Renal cortical epithelial cell (primary cell): ENCODE measurements at places on chromosomes 11 and 22.
A peak's percentile ranks its signal among the peaks of the same experiment; 100 is the strongest.

DNA sequence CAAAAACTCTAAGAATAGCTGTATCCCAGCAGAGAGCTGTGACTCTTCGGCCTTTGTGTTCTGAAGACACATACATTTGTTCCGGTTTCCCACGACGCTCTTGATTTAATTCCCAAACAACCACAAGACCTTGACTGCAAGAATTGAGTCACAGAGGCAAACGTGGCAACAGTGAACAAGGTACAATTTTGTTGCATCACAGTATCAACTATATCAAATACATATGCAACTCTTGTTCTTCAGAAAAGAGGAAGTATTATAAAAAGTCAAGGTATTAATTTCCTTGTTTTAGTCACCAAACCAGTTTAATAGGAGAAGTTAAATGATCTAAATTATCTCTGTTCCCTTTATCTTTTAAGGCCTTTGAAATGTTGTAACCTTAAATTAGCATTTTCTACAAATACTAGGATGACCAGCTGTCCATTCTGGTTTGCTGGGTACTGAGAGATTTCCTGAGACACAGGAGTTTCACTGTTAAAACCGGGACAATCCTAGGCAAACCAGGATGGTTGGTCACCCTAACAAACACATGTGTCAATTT lies 11.1 kb downstream of the HPS5 start:
- peak; percentile 38 for DNase-seq

- no peak for DNase-seq
Measured at GRCh38 chr11:1751999-1752906, 1.9 kb upstream of the IFITM10 start.

DNA sequence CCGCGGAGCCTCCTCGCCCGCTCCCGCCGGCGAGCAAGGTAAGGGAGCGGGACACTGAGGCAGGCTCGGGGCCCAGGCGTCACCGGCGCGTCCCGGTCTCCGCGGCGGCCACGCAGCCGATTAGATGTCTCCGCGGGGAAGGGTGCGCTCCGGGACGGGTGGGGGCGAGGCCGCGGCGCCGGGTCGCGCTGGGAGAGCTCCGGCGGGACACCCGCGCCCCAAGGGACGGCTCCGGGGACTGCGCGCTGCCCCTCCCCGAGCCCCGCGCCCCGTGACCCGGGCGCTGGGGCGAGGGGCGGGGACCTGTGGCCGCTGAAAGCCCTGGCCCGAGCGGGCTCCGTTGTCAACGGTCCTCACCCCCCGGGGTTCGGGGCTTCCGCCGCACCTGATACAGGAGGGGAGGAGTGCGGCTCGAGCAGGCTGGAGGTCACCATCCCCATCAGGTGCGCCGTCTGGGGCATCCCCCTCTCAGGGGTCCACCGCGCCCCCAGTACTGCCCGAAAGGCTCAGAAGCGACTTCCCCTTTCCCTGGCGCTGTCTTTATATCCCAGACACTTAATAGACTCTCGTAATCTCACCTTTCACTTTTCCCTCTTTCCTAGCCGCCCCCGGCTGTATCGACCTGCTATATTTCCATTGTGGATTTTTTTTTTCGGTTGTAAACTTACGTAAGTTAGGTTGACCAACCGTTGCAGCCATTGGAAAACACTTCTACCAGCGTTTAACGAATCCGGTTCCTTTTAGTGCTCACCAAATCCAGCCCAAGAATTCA lies 573 bp downstream of the PPFIA1 start:
- peak; percentile 57 for DNase-seq

- DNase-seq = no peak
Measured at GRCh38 chr11:67468456-67468758, 644 bp downstream of the TMEM134 start.

GRCh38 chr22:30611197-30611596 lies 4.2 kb downstream of the TCN2 start:
- no peak for DNase-seq

- DNase-seq = peak; percentile 28
Measured at GRCh38 chr11:121931748-121932352, 184.2 kb downstream of the BLID start.

GRCh38 chr22:39313258-39314001 lies 6.0 kb downstream of the RPL3 start:
- DNase-seq = no peak

- DNase-seq = no peak
Measured at GRCh38 chr11:45304992-45305335, 18.8 kb upstream of the SYT13 start.

- peak; percentile 46 for DNase-seq
Measured at GRCh38 chr22:25402501-25403283, 161.8 kb upstream of the GRK3 start.

DNA sequence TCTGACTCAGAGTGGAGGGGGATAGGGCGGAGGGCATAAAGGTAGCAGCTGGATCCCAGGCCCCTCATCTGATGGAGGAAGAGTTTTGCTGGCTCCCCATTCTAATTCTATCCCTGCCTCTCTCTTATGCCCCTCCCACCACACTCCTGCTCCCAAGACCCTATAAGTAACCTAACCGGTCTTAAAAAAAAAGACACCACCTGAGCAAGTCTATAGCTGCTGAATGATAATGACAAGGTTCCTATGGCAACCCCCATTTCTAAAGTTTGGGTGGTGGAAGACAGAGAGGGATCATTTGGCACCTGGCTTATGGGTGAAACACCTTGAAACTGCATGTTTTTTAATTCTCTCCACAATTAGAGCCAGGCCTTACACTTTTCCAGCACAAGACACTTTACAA lies 69.6 kb downstream of the LARGE1 start:
- no peak for DNase-seq

DNA sequence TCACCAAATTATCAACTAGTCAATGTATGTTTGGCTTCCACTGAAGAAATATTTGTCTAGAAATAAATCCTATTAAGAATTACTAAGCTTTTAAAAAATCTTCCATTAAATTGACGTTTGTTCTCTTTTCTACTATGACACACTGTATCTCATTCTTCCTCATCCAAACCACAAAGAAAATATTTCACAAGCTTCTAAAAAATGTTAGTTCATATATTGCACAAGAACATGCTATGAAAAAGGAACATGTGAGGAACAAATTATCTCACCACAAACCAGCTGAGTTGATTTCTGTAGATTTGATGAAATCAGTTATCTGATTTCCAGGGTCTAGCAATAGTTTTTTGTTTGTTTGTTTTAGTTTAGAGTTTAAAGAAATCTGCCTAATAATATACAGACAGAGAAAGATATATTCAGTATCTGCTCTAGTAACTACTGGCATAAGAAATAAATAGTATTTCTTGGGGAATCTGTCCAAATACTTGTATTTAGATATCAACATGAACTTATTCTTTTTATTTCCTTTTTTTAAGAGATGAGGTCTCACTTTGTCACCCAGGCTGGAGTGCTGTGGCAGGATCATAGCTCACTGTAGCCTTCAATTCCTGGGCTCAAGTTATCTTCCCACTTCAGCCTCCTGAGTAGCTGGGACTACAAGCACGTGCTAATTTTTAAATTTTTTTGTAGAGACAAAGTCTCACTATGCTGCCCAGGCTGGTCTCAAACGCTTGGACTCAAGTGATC lies 161.7 kb downstream of the ATG16L2 start:
- DNase-seq = peak; percentile 64

DNA sequence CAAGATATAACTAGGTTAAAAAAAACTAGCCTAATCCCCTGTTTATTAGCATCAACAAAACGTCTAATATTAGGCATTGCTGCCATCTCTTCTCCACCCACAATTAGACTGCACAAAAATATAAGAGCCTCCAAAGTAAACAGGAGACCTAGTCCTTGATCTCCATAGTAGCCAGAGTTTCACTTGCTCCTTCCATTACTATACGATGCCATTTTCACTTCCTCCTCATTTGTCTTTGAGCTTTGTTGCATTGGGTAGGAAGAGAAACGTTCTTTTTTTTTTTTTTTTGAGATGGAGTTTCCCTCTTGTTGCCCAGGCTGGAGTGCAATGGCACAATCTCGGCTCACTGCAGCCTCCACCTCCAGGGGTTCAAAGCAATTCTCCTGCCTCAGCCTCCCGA lies 42.3 kb upstream of the RDX start:
- DNase-seq = no peak

DNA sequence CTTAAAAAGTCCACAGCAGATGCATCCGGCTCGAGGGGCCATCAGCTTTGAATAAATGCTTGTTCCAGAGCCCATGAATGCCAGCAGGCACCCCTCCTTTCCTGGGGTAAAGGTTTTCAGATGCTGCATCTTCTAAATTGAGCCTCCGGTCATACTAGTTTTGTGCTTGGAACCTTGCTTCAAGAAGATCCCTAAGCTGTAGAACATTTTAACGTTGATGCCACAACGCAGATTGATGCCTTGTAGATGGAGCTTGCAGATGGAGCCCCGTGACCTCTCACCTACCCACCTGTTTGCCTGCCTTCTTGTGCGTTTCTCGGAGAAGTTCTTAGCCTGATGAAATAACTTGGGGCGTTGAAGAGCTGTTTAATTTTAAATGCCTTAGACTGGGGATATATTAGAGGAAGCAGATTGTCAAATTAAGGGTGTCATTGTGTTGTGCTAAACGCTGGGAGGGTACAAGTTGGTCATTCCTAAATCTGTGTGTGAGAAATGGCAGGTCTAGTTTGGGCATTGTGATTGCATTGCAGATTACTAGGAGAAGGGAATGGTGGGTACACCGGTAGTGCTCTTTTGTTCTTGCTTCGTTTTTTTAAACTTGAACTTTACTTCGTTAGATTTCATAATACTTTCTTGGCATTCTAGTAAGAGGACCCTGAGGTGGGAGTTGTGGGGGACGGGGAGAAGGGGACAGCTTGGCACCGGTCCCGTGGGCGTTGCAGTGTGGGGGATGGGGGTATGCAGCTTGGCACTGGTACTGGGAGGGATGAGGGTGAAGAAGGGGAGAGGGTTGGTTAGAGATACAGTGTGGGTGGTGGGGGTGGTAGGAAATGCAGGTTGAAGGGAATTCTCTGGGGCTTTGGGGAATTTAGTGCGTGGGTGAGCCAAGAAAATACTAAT lies 1.9 kb downstream of the NEAT1 start:
- DNase-seq = peak; percentile 18

- no peak for DNase-seq
Measured at GRCh38 chr11:129286813-129287212, 88.8 kb upstream of the BARX2 start.

GRCh38 chr22:27489178-27489675 lies 312.3 kb downstream of the MN1 start:
- DNase-seq = peak; percentile 9

- no peak for DNase-seq
Measured at GRCh38 chr22:50186181-50186714, 535 bp downstream of the TRABD start.

GRCh38 chr11:32136657-32137056 lies 45.8 kb downstream of the RCN1 start:
- no peak for DNase-seq

GRCh38 chr11:11857769-11858168 lies 16.0 kb downstream of the USP47 start:
- DNase-seq = no peak

GRCh38 chr11:117488996-117489952 lies 161.6 kb downstream of the CEP164 start:
- no peak for DNase-seq

- DNase-seq = no peak
Measured at GRCh38 chr22:50624347-50625130, 3.4 kb downstream of the ARSA start.

DNA sequence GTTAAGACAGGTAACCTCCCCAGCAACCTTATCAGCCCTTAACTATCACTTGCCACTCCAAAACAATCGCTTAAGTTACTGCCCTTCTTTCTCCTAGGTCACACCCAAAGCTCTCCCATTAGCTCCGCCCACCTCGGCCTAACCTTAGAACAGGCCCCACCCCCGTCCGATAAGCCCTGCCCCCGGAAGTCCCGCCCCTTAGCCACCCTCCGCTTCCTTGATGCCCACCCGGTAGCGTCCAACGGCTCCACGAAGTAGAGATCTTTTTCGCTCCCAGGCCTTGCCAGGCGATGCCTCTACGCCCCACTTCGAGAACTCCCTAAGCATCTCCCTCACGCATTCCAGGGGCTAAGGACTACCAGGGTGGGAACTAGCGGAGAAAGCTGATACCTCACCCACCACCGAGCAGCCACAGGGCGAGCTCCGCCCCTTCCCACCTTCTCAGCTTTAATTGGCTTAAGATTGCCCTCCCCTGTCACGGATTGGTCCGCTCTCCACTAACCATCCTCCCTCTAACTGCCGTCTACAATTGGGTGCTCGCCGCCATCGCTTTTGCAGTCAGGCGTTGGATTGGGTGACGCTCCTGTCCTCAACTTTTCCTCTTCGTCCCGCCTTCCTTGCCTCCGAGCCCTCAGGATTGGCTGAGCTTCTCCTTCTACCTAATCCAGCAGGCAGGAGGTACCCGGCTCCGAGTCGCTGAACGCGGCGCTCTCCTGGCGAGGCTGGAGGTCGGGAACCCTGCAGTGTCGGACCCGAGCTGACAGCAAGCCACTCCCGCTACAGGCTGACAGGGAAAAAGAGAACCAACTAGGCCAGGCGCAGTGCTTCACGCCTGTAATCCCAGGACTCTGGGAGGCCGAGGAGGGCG lies at the start of gene ZBTB3:
TSS of gene ZBTB3 (minus strand) at position 425 of the 868 bp plus-strand sequence. CDS start 496 bp downstream, outside the sequence.
- peak; percentile 99 for DNase-seq

GRCh38 chr22:35440129-35440528 lies 40.2 kb downstream of the MCM5 start:
- DNase-seq = no peak

DNA sequence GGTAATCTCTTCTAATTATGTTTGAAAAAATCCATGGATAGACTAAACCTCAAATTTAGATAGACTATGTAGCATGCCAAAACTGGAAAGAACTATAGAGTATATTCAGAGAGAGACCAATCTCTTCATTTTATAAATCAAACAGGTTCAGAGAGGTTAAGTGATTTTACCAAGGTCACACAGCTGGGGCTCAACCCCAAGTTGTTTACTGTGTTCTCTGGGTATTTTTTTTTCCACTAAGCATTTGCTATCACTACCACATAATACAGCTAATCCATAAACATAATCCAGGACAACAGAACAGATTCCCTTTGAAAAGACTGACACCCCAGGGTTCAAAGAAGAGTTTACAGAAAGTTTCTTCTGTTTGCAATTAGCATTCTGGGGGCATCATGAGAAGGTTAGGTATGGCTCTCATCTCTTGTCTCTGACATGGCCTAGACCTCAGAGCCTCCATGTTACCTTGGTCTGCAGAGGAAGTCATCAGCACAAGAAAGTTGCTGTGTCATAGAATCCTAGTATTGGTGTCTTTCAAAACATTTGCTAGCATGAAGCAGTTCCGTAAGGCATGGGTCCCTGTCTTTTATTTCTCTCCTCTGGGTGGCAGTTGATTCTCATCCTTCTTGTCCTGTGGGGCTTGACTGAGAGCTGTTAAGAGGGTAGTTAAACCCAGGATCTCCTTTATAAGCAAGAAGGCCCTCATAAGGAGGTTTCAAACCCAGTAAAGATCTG lies 94.5 kb upstream of the HSD17B12 start:
- DNase-seq = no peak

- no peak for DNase-seq
Measured at GRCh38 chr11:108586600-108586999, 7.0 kb downstream of the EXPH5 start.

GRCh38 chr11:132337819-132338416 lies 967.5 kb downstream of the NTM start:
- peak; percentile 2 for DNase-seq

DNA sequence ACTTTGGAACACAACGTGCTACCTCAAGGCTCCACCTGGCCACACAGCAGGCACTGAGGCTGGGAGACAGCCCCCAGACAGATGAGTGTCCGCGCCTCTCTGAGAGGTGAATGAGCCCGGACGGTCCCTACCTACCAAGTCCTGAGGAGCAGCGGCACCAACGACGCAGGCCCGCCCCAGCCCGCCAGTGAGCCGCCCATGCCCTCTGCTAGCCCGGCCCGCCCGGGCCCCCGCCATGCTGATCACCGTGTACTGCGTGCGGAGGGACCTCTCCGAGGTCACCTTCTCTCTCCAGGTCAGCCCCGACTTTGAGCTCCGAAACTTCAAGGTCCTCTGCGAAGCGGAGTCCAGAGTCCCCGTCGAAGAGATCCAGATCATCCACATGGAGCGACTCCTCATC lies at the start of gene DDI1:
TSS of gene DDI1 (plus strand) at position 53 of the 400 bp plus-strand sequence. CDS start at position 236, 183 bp downstream.
- DNase-seq = no peak
